ENCODE measurements at places on chromosomes 16 and 17.

DNA sequence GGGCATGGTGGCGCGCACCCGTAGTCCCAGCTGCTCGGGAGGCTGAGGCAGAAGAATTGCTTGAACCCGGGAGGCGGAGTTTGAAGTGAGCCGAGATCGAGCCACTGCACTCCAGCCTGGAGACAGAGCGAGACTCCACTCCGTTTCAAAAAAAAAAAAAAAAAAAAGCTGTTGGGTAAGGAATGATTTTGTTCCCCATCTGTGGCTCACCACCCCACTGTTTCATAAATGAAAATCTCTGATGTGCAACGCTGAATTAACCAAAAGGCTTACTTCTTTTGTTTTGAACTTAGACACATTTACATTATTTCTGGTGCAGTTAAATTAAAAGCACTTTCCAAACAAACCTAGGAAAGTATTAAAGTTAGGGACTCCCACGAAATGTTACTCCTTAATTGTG, 1.2 kb upstream of the METTL9 start:
- no peak for DNase-seq

DNA sequence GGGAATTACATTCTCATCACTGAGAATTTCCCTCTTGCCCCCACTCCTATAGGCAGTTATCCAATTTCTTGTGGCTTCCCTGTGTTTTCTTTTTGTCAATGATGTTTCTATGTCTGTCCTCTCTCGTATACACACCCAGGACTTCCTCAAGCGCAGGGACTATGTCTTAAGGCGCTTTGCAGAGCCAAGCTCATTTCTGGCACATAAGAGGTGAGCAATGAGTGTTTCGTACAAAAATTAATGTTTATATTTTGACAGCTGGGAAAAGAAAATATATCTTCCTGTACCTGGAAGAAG, 947 bp downstream of the DDX42 start:
- DNase-seq, result no peak

GRCh38 chr16:87448866-87449265, 44.0 kb downstream of the ZCCHC14 start:
- DNase-seq, result no peak

DNA sequence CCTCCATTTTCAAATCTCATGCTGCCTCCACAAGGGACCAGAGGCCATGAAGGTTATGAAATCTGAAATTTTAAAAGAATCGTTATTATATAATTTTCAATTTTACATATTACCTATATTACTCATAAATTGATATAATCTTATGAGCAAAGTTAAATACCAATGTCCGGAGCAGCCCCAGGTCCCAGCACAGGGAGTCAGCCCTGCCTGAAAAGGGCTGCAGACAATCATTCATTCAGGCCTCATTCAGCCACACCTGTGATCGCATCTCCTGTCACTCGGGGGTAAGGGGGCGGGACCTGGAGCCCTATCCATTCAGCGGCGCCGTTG, 172.5 kb downstream of the AHSP start:
- DNase-seq, result no peak

DNA sequence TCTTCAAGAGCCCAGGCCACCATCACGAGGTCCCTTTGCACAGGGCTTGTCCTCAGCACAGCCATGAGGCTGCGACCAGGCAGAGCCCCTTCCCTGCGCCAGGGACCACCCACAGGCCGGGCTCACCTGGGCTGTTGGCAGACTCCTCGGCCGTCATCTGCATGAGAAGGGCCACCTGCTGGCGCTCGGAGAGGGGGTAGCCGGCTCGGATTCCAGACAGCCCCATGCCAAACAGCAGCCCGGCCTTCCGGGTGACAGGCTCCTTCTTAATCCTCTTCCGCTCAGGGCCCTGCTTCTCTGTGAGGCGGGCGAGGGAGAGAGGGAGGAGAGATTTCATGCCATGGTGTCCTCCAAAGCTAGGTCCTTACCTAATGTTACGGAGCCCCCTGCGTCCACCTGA, 73.4 kb downstream of the ZNF778 start:
- no peak for DNase-seq

DNA sequence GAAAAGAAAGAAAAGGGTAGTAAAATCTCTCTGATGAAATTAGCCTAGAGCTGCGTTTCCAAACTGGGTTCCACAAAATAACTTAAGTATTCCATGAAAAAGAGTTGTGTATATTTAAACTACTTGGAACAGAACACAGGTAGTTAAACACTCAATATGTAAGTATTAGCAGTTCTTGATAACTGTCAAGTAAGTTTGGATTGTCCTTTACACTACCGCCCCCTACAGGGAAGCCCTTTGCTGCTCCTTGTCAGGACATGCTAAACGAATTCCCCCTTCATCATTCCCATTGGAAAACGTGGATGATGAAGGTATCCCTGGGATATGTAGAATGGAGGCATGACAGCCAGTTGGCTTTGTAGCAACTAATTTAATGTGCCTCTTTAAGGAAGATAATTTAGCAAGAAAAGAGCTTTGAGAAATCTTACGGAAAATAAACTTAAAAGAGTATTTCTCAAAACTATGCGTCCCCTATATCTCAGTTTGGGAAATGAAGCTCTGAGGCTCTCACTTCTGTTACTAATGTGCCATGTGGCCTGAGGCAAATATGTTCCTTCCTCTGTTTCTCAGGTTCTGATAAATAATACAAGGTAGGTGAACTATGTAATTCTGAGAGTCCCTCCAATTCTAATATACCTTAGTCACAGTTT, 18.8 kb downstream of the NCBP3 start:
- peak; percentile 41 for DNase-seq

DNA sequence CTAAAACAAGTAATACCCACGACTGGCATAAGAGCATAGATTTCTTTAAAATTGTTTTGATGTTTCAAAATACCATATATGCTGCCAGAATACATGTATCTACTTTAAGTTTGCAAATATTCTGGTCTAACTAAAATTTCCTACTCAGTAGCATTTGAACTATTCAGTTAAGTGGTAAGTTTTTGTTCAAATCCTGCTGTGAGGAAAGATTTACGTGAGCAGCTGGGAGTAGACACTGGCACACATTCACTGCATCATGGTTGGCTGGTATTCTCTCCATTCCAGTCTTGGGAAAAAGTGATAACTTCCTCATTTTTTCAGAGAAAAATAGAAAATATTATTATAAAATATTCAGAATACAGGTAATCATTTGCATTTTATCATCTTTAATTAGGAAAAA, 133.6 kb downstream of the SKAP1 start:
- DNase-seq, result no peak
